Neural crest cell (in vitro differentiated cells): ENCODE measurements at places on chromosomes 2 and 18.

GRCh38 chr2:66536997-66537396 lies 102.1 kb downstream of the MEIS1 start:
- DNase-seq = no peak

- DNase-seq = peak; percentile 60
Observed at GRCh38 chr2:231648579-231649174, 56.0 kb downstream of the TEX44 start.

GRCh38 chr18:21321711-21322110 lies 79.7 kb downstream of the GREB1L start:
- no peak for DNase-seq

DNA sequence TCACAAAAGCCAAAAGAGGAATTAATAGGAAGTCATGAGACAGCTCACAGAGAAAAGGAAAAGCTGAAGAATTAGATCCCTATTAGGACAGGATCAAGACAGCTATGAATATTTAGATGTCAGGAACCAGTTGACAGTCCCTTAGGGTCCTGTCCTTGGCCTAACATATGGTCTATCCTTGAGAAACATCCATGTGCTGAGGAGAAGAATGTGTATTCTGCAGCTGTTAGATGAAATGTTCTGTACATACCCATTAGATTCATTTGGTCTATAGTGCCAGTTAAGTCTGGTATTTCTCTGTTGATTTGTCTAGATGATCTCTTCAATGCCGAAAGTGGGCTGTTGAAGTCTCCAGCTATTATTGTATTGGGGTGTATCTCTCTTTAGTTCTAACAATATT lies 37.6 kb upstream of the SLC40A1 start:
- DNase-seq = no peak

GRCh38 chr2:54524226-54524991 lies 68.3 kb downstream of the SPTBN1 start:
- DNase-seq = no peak

GRCh38 chr18:56245866-56246580 lies 392.4 kb downstream of the TXNL1 start:
- DNase-seq = no peak

GRCh38 chr2:13652531-13653313 lies 936.0 kb downstream of the TRIB2 start:
- no peak for DNase-seq
